NT2/D1 (cell line): ENCODE measurements at places on chromosomes 1 and 21.

DNA sequence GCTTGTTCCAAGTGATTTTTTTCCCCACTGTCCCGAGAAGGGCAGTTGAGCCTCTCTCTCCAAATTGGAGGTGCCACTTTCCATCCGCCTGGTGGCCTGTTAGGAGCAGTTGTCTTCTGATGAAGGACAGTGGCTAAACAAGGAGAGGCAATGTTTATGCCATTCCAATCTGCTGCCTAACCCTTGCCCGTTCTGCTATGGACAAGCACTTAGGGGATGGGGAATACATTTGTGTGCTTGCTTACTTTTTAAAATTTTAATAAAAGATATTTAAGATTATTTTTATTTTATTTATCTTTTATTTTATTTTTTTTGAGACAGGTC, 12.0 kb downstream of the COQ8A start:
- no peak for DNase-seq

DNA sequence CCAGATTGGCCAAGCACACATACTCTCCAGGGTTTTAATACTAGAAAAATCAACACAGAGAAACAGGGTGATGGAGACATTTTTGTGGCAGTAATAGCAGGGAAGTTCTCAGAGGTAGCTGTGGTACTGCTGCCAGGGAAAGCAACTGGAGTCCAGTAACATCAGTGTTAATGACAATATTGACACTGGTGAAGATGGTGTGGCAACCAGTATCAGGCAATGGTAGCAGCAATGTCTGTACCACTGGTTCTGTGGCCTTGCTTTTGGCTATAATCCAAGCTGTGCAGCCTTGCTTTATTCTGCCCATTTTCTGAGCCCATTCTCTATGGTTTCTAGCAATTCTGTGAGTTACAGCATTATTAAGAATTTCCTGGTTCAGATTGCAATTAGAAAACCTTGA, 1.6 kb upstream of the SNX7 start:
- no peak for DNase-seq

- DNase-seq = no peak
Measured at GRCh38 chr21:46465651-46466050, 7.0 kb downstream of the DIP2A start.

DNA sequence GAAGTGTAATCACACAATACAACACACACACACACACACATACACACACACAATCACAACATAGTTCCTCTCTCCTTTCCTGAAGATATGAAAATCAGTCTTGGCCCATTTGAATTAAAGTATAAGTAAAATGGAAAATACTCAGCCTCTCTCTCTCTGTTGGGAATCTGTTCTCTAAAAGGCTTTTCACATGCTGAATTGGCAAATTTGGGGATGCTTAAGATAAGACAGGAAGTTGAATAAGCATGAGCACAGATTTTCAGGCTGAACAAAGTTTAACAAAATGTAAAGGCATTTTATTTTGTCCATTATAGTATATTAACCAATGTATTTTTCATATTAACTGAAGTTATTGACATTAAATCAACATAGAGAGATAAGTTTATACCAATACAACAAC, 23.7 kb upstream of the FMO2 start:
- DNase-seq = no peak

DNA sequence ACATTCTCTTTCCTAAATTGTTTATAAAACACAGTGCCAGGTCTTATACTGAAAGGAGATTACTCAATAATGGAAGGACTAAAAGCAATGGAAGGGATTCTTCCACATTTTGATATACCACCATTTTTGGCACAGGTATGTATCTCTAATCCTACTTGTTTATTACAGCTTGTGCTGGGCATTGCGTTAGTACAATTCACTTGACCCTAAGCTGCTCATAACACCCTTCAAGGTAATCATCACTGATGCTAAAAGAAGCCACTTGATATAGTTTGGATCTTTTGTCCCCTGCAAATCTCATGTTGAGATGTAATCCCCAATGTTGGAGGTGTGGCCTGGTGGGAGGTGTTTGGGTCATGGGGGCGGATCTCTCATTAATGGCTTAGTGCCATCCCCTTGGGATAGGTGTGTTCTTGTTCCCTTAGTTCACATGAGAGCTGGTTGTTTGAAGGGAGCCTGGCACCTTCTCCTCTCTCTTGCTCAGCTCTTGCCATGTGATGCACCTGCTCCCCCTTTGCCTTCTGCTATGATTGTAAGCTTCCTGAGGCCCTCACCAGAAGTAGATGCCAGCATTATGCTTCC, 71.1 kb downstream of the NIBAN1 start:
- DNase-seq = no peak

DNA sequence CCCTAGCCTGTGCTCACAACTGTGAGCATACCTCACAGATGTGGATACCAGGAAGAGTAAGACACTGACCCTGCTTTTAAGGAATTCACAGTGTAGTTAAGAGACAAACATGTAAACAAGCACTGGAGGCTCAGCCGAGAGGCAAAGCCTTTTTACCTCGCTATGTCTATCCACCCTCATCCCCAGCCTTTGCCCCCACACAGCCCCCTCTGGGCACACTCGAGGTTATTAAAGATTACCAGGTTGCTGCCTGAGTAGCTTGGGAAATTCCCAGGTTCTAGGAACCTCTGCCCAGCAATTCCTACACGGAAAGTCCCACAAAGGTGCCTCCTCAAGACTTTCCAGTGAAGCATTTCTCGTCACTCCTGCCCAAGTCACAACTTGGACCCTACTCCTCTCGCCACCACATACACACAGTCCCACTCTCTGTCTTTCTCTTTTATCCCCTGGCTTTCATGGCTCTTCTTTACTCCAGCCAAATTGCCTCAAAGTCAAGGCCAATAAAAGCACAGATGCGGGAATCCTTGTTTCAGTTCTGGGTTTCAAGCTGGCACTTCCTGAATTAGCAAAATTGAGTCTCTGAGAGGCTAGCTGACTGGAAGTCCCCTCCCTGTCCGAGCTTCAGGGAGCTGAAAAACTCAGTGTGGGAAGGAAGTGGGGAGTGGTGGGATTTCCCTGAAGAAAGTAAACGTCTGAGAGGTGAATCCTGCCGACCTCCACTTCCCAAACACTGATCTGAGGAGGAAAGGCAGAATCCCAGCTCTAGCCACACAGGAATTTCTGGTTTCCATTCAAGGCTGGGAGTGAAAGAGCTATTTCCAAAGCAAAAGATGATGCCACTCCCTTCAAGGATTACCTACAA, 7.6 kb downstream of the DENND2D start:
- no peak for DNase-seq

DNA sequence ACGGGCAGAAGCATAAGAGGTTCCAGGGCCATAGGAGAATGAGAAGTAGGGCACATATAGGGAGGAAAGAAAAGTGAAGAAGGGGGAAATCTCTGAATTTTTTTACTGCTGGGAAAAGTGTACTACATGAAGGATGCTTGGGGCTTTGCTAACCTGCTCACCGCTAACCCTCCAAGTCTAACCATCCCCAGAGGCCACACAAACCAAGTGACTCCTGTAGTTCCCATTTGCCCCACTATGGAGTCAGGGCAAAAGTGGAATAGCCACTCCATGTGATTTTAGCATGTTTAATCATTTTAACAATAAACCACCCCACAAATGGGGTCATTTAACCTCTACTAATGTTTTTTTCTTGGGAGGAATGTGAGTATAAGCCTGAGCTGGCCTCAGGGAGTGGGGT, 24.7 kb downstream of the MPZ start:
- no peak for DNase-seq

DNA sequence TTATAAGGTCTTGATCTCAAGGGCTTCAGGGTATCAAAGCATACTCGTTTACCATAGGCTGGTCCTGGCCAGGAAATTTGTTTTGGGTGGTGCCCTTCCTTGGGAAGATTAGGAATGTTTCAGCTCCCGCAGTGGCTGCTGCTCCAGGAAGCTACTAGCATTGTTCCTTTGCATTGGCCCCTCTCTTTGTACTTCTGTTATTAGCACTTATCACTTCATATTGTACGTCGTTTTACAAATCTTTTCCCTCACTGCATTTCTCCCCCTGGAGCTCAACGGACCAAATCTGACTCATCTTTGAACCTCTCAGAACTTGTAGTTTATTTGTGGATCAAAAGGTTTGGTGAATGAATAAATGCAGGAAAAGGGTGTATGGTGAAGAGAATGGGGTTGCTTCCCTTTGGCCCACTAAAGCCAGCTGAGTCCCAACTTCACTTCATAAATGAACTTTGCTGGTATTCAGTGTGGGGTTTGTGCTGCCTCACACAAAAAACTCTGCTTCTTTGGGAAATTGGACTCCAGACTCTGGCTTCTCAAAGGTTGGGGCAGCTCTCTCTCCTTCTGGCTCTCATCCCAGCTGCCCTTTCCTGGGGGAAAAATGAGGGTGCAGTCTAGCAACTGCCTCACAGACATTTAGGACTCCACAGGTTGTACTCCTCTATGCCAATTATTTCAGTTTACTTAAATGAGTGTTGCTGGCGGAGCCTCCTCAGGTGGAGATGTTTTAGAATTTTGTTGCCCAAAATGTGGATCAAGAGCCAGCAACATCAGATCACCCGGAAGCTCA, 5.9 kb downstream of the GNAT2 start:
- no peak for DNase-seq

DNA sequence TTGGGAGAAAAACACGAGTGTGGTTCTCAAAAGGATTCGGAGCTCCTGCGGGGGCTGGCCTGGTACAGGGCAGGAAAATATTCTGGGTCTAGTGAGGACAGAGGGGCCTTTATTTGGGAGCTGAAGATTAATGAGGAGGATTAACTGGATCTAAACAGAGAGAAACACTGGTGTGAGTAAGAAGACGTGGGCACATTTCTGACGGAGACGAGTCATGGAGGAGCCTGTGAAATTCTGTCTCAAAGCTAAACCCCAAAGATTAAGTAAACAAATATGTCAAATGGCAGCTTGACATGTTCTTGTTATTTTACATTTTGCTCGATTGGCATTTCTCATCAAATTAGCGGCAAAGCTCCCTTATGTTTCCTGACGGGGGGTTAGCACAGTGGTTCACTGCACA, 12.8 kb downstream of the PROK1 start:
- DNase-seq = no peak

GRCh38 chr21:42006765-42007164, 3.4 kb downstream of the ZBTB21 start:
- no peak for DNase-seq

- DNase-seq = no peak
Measured at GRCh38 chr21:42705346-42705745, 51.9 kb downstream of the PDE9A start.

GRCh38 chr1:78007677-78008341, 3.1 kb downstream of the DNAJB4 start:
- no peak for DNase-seq

- DNase-seq = no peak
Measured at GRCh38 chr1:206805357-206805756, 33.1 kb upstream of the IL10 start.

GRCh38 chr21:36909901-36910561, 56.4 kb downstream of the HLCS start:
- no peak for DNase-seq

DNA sequence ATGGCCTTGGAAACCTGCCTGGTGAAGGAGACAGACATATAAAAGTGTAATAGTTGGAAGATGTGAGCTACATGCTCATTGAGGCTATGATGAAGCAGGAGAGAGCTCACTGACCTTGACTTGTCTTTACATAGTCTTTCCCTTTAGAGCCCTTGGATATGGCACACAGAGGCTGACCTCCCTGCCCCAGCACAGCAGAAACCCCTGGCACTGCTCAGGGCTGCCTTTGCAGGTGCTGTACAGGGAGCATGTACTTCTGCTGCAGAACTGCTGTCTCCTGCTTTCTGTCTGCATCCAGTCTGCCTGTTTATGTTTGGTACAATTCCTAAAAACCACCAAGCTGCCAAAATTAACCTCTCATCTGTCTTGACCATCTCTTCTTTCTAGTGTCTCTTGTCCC, 80.5 kb downstream of the C1orf21 start:
- DNase-seq = no peak

- no peak for DNase-seq
Measured at GRCh38 chr1:110185181-110185580, 24.9 kb upstream of the KCNC4 start.

DNA sequence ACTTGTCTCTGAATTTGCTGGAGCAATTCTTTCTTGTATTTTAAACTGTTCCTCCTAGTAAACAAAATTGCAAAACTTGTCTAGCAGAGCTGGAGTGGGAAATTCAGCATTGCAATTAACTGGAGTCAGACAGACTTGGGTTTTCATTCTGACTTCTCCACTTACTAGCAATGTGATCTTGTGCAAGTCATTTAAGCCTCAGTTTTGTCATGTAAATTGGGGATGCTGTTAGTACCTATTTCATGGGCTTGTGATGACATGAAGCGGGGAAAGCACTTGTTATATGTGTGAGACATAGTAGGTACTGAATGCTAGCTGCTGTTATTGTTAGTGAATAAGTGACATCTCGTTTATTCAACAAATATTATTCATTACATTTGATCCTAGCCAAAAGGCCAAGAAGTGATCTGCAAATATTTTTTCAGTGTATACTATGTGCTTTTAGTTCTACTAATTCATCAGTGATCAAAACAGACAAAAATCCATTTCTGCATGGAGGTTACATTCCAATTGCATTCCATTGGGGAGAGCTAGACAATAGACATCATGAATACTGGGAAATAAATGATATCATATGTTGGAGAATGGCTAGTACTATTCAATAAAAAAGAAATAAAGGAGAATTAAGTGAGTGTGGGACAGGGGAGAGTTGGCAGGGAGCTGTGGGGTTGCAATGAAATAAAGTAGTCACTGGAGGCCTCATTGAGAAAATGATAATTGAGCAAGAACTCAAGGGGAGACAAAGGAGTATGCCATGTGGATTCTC, 47.1 kb downstream of the CACHD1 start:
- DNase-seq = no peak

DNA sequence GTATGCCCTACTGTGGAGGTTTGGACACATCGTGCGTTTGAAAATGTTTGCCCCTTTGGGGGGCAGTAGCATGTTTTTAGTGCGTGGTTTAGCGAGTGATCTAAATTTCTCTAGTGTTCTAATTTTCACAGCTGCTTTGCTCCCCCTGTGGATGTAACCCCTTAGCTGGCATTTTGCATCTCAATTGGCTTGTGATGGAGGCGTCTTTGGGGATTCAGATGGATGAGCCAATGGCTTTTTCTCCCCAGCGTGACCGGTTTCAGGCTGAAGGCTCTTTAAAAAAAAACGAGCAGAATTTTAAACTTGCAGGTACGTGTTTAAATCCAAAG, 836 bp downstream of the CDC7 start:
- DNase-seq = peak; percentile 56

- no peak for DNase-seq
Measured at GRCh38 chr1:207414606-207415108, 39.5 kb upstream of the CR2 start.

DNA sequence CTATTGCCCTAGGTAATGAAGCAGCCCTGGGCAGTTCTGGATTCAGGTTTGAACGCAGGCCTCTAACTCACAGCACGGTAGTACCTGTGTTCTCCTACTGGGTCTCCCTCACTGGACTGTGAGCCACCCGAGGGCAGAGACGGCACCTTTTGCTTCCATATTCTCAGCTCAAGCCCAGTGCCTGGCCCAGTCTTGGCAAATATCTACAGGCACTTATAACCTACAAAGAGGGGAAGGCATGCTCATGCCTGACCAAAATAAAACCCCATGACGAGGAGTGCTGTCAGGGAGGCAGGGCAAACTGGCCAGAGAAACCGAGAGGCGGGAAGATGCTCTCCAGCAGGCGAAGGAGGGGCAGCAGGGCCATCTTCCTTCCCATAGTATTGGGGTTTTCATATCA, 91.1 kb downstream of the DDX20 start:
- no peak for DNase-seq

- DNase-seq = no peak
Measured at GRCh38 chr1:244760471-244760870, 75.0 kb upstream of the COX20 start.
